Right atrium auricular region (tissue), 2 donors: ENCODE measurements at places on chromosomes 16 and 17. TPM values are rescaled to one million over a fixed set of nuclear protein-coding genes. Genes with fewer than 3 reads are reported as not detected.

The KRT14 gene
- total RNA-seq: not detected

The KCNJ18 gene
- total RNA-seq: not detected

The ORMDL3 gene
- total RNA-seq: 41.5 TPM

The CCL13 gene
- 1.3 TPM for total RNA-seq

The LGALS9B gene
- total RNA-seq: not detected

The TSPOAP1 gene
- total RNA-seq: 6.1 TPM

The CLEC19A gene
- total RNA-seq: not detected

The AIPL1 gene
- not detected for total RNA-seq

The RASL10B gene
- total RNA-seq: 61.9 TPM

The TERB1 gene
- not detected for total RNA-seq

The RNF213 gene
- 27.3 TPM for total RNA-seq
